ENCODE measurements at places on chromosomes 7 and 10.

DNA sequence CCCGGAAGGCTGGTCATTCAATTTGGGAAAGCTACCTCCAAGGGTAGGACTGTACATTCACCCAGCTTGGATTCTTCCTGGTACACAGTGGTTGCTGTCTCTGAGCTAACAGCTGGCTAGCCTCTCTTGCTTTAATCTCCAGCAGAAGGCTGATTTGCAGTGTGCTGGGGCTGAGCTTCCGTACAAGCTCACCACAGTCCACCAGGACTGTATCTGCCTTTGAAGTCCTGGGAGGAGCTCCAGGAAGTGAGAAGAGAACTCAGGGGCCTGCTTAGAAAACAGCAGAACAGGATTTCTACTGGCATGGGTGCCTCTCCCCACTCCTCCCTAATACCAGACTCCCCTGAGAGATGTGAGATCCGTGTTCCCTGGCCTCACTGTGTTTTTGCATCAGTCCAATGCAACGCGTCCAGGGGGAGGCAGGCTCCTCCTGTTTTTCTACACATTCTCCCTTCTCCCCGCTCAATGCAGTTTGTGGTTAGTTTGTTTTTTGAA, 6.6 kb downstream of the AFAP1L2 start:
- DNase-seq, result no peak

GRCh38 chr7:150378115-150378852, 846 bp upstream of the ZNF775 start:
- DNase-seq, result no peak

- no peak for DNase-seq
Observed at GRCh38 chr7:68828575-68828974, 769.7 kb upstream of the AUTS2 start.

- no peak for DNase-seq
Observed at GRCh38 chr7:7385421-7385820, 150.3 kb downstream of the COL28A1 start.

DNA sequence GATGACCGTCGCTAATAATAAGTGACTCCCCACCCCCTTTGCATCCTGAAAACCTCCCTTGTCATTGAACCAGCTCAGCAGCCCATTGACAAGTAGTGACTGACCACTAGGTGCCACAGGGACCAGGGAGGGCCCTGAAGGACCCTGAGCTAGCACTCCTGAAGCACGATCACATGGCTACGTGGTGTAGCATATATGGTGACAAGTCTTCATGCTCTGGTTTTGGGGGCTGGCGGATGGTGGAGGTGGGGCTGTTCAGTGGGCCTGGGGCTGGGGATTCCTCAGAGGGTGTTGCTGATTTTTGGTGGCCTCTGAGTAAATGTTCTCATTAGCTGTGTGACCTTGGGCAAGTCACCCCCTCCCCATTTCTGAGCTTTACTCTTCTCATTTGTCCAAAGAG, 4.7 kb downstream of the ADAMTS14 start:
- DNase-seq, result no peak

DNA sequence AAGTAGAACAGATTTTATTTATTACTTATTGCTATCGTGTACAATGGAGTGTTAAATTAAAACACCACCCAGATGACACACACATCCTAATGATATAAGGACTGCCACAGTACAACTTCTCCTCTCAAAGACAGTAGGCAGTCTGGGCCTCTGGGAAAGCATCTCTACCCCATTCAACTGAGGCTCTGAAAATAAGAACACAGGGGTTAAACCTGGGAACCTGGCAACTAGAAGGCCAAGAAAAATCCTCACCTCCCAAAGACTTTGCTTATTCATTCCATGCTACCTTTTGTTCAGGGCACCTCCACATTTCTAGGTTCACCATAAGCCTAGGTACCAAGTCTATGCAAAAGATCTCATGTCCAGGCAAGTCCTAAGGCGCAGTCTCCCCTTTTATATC, 125.4 kb upstream of the FEZF1 start:
- no peak for DNase-seq

DNA sequence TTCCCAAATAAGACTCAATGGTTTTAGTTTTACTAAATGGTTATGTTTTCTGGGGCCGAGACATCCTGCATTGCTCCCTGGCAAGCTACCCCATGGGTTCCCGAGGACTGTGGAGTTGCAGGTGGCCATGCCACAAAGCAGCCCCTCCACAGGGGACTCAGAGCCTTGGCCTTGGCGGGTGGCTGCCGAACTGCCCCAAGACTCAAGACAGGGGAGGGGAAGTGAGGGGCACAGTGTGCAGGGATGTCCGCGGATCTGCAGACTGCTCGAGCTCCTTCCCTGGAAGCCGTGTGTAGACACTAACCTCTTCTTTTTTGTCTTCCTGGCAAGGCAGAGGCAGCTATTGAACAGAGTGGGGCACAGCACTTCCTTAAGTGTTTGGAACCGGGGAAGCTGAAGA, 154.6 kb downstream of the EBF3 start:
- DNase-seq, result no peak

- no peak for DNase-seq
Observed at GRCh38 chr7:132075515-132075914, 500.8 kb downstream of the PLXNA4 start.

- no peak for DNase-seq
Observed at GRCh38 chr10:19913987-19914386, 97.8 kb downstream of the PLXDC2 start.

DNA sequence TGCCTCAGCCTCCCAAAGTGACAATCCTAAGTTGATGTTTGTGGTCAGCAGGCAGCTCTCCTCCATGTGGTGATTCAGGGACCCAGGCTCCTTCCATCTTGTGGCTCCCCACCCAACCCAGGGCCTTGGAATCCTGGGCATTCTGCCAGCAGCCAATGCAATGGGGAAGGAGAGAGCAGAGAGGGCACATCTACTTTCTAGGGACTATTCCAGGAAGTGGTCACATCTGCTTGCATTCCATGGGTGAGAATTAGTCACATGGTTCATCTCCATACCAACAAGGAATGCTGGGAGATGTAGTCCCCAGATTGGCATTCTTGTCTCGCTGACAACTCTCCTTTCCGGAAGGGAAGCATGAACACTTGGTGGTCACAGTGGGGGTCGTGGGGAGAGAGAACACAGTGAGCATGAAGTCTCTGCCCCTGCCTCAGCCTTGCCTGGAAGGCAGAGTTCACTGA, 9.9 kb upstream of the SRRM3 start:
- no peak for DNase-seq

DNA sequence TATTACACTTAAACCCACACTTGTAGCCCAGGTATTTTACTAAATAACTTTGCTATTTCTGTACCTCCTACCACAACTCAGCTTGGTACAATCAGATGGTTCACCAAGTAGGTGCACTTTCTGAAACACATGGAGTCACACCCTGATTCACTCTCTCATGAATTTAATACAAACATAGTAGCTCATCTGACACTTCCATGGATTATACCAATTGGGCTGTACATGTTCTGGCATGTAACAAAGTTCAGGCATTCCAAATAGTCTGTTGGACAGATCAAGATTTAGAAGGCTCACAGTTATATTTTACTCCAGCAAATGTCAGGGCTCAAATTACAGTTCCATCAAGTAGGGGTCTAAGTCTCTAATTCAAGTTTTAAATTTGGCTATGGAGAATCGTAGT, 62.2 kb upstream of the RNF148 start:
- no peak for DNase-seq

GRCh38 chr10:95755511-95756004, 405 bp upstream of the ENTPD1 start:
- no peak for DNase-seq

GRCh38 chr10:23106331-23107072, 11.1 kb downstream of the MSRB2 start:
- DNase-seq, result no peak

DNA sequence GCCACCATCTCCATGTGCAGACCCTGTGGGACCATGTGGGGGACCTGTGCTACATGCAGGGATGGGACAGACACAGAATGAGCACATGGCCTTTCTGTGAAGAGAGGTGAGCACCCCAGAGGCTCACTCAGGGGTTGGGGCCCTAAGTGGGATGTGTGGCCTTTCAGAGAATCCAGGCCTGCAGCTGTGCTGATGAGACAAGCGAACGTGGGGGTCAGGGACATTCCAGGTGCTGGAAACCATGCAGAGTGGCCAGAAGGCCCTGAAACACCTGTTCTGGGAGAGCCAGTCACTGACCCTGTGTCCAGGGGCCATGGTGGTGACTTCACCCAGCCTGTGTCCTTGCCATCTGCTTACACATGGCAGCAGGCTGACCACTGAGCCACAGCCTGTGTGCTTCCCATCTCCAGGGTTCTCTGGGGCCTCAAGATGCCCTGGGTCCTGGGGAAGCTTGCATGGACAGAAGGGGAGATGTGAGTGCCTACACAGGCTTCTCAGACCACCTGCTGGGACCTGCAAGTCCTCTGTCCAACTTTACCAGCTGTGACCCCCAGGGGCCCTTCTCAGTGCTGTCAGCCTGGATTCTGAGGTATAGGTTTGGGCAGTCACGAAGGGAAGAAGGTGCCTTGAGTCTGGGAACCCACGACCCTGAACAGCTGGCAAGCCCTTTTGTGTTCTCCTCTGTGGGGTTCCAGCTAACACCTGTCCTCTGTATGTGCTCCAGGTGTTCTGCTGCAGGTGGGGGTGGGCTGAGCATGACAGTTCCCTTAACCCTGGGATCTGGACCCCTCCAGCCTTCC, 17.6 kb downstream of the RAMP3 start:
- no peak for DNase-seq

DNA sequence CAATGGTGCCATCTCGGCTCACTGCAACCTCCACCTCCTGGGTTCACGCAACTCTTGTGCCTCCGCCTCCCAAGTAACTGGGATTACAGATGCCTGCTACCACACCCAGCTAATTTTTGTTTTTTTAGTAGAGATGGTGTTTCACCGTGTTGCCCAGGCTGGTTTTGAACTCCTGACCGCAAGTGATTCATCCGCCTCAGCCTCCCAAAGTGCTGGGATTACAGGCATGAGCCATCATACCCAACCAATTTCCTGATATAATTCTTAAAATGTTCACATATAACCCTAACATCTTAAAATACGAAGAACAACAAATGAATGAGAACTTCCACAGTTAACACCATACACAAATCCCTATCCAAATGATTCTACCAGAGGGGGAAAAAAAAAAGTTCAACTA, 31.2 kb downstream of the BAIAP2L1 start:
- no peak for DNase-seq

GRCh38 chr10:37754538-37755323, 102.7 kb downstream of the ZNF248 start:
- DNase-seq, result no peak

- no peak for DNase-seq
Observed at GRCh38 chr10:24821986-24822385, 98.3 kb upstream of the ARHGAP21 start.

GRCh38 chr10:78357141-78358063, 323.7 kb downstream of the RPS24 start:
- no peak for DNase-seq

DNA sequence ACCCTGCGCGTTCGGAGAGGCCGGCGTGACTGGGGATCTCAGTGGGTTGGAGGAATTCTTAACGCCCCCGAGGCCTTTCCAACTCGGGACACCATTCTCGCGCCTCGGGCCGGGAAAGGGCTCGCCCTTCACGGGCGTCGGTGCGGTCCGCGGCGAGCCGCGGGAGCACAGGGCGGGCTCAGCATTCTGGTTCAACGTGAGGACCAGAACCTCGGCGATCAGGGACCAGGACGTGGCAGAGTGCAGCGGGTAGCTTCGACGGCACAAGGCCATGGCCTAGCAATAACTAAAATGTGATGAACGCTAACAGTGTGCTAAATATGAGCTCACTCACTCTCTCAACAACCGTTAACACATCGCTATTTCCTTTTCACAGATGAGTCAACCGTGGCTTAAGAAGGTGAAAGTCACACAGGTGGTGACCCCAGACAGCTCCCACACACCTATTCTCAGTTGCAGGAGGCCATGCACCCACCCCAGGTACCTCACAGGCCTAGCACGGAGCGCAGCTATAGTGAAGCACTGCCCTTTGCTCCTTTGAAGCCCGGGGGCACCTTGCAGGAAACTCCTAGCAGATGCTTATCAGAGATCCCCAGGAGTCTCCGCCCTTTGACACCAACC, 4.5 kb upstream of the EMX2 start:
- no peak for DNase-seq

GRCh38 chr10:36181426-36182178, 539.5 kb upstream of the FZD8 start:
- DNase-seq, result no peak

DNA sequence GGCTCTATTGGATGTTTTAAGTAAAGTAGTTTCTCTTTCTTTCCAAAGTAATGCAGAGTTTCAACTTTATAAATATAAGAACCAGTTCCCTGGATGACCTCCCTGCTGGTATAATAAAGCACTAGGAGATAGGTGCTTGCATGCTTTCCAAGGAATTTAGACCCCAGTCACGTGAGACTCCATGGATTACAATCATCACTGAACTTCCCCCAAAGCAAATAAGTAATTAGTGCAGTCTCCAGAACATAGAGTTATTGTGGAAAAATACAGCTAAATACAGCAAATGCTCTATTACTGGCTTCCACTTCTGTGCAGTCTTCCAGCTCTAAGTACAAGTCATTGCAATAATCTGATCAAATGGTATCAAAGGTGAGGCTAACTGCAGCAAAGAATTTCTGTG, 220.2 kb upstream of the STEAP1 start:
- DNase-seq, result no peak

DNA sequence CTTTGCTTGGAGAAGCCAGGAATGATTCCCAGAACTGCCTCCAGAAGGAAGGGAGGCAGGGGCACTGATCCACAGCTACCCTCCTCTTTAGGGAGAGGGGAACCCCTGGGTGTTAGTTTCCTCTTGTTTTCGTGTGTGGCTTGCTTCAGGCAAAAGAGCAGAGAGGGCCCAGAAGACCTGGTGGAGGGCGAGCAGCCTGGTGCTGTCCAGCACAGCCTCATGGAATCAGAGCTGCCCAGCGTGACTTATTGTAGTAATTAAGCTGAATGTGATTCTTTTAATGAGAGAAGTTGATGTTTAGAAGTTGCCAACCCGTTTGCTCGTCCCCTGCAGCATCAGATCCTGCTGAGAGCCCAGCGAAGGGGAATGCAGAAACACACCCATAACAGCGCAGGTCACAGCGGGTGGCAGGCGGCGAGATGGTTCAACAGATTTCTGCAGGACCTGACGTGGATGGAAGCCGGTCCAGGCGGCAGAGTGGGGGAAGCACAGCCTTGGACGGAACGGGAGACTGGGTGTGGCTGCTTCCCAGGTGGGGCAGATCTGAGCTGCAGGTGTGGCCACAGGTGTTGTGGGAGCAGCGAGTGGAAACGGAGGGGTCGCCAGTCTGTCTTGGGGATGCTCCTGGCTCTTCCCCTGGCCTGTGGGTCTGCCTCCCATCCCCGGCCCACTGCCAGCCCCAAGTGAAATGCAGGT, 53.7 kb upstream of the SHH start:
- DNase-seq, result no peak

DNA sequence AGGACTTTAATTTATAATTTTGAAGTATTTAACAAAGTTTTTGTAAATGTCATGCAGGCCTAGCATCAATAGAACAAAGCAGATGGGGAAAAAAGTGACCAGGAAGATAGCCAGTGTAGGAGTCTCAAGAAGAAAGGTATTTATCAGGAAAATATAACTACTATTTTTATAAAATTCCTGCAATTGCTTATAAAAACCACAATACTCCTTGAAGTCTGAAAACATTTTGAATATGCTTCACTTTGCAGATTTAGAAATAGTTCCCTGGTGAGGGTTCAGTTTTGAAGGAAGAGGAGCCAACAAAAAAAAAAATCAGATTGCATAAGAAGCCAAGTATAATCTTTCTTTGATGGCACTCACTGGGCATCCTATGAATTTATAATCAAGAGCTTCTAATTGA, 34.1 kb downstream of the MTERF1 start:
- DNase-seq, result no peak

- no peak for DNase-seq
Observed at GRCh38 chr7:135914346-135914745, 62.8 kb downstream of the MTPN start.

- DNase-seq, result no peak
Observed at GRCh38 chr10:1370298-1370697, 314.1 kb downstream of the WDR37 start.

Data from activated CD8-positive, alpha-beta memory T cell treated with anti-CD3 and anti-CD28 coated beads for 4 hours (primary cell).